Breast epithelium (tissue), 4 donors: ENCODE measurements at places on chromosomes 2 and 18. TPM values are rescaled to one million over a fixed set of nuclear protein-coding genes. Genes with fewer than 3 reads are reported as not detected.

DNA sequence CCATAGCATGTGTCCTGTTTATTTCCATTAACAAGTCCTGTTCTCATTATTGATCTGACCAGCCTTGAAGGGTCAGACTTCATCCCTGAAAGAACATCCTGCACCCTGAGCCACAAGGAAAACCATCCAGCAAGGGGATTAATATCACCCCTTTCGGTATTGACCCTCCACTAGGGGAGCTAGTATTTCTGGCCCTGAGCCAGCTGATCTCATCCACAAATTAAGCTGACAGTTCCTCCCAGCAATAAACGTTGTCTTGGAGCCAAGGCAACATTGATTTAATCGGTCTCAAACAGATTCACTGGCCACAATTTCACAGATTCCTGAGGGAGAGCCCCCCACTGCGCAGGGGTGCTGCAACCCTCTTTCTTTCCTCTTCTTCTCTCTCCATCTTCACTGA is 353.1 kb upstream of the FANCL start:
- DNase-seq, result no peak
- H3K4me1 ChIP-seq, result no peaks in the 10 kb centered on the region
- no peak overlapping the region for H3K27ac ChIP-seq
- no peak overlapping the region for H3K4me3 ChIP-seq
- no peaks in the 10 kb centered on the region for H3K27me3 ChIP-seq
- no peaks in the 10 kb centered on the region for H3K36me3 ChIP-seq

TEKT4 gene
- not detected for total RNA-seq

GRCh38 chr2:20149703-20150030 is 75.3 kb downstream of the SDC1 start:
- DNase-seq, result no peak
- no peaks in the 10 kb centered on the region for H3K27me3 ChIP-seq
- no peak overlapping the region for H3K4me3 ChIP-seq
- H3K36me3 ChIP-seq, result no peaks in the 10 kb centered on the region
- no peaks in the 10 kb centered on the region for H3K4me1 ChIP-seq

SERPINB5 gene
- total RNA-seq, result 12.6 TPM

DNA sequence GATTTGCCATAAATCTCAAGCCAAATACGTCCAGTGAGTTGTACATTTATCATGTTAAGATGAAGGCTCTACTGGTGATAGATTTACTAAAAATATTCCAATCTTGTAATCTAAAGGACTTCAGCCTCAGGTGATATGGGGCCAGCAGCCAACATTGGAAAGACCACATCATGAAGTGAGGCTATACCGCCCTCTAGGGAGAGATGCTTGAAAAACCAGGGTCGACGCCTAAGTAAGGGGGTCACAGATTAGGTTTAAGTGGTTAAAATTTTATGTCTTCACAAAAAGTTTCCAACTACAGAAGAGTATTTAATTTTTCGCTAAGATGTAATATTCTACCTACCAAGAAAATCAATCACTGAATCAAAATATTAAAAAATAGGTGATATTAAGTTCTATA is 33.3 kb downstream of the DOCK10 start:
- H3K27me3 ChIP-seq, result no peaks in the 10 kb centered on the region
- H3K4me1 ChIP-seq, result no peaks in the 10 kb centered on the region
- no peak for DNase-seq
- H3K27ac ChIP-seq, result no peak overlapping the region
- no peak overlapping the region for H3K4me3 ChIP-seq

GRCh38 chr2:75428646-75429443 is 131.9 kb downstream of the EVA1A start:
- DNase-seq, result peak; percentile 18
- H3K4me1 ChIP-seq, result no peaks in the 10 kb centered on the region
- H3K27me3 ChIP-seq, result no peaks in the 10 kb centered on the region
- no peak overlapping the region for H3K27ac ChIP-seq
- no peaks in the 10 kb centered on the region for H3K36me3 ChIP-seq
- no peak overlapping the region for H3K4me3 ChIP-seq
